ENCODE measurements at places on chromosomes 13 and 19.

- DNase-seq: no peak
Observed at GRCh38 chr19:50230379-50231351, 27.2 kb downstream of the MYH14 start.

DNA sequence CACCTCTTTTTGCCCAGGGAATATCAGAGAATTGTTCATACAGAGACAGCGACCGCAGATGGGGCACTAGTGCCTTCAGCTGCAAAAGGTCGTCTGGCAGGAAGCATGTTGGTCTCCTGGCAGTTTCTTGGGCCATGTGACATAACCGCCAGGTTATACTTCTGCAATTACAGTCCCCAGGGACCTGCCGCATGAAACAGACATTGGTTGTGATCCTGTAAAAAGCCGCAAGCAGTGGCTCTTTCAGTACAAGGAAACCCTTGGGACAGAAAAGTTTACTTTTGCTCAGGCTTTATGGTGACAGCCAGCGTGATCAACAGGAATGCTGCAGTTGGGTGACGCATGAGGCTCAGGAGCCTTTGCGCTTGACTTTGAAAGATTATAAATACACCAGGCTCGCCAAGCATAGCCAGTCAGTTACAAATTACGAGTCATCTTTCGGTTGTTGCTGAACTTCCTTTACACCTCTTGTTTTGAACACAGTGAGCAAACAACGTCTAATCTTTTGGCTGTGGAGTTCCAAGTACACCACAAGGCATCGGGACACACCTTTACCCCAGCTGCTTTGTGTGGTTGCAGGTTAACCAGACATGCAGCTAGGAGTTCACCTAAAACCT is 50.5 kb upstream of the UBE2L5 start:
- DNase-seq: no peak

DNA sequence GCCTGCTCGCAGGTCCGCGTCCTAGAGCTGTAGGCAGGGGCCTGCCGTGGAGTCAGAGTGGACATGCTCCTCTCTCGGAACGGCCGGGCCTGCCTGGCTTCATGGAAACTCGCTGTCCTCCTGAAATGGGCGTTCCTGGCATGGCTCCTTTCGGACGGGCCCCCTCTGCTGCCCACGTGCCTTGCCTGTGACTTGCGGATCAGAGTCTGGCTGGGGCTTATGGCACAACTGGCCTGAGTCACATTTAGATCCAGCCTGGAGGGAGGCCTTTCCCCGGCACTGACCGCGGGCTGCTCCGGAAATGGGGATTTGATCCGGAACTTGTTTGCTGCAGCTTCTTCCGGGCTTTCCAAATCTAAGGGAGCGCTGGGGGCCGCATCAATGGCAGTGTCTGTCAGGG is 28.1 kb downstream of the THSD1 start:
- DNase-seq: no peak

GRCh38 chr19:3664879-3665642 is 35.2 kb downstream of the PIP5K1C start:
- DNase-seq: no peak

GRCh38 chr13:81800433-81800832 is 1459.5 kb upstream of the SPRY2 start:
- DNase-seq: no peak

DNA sequence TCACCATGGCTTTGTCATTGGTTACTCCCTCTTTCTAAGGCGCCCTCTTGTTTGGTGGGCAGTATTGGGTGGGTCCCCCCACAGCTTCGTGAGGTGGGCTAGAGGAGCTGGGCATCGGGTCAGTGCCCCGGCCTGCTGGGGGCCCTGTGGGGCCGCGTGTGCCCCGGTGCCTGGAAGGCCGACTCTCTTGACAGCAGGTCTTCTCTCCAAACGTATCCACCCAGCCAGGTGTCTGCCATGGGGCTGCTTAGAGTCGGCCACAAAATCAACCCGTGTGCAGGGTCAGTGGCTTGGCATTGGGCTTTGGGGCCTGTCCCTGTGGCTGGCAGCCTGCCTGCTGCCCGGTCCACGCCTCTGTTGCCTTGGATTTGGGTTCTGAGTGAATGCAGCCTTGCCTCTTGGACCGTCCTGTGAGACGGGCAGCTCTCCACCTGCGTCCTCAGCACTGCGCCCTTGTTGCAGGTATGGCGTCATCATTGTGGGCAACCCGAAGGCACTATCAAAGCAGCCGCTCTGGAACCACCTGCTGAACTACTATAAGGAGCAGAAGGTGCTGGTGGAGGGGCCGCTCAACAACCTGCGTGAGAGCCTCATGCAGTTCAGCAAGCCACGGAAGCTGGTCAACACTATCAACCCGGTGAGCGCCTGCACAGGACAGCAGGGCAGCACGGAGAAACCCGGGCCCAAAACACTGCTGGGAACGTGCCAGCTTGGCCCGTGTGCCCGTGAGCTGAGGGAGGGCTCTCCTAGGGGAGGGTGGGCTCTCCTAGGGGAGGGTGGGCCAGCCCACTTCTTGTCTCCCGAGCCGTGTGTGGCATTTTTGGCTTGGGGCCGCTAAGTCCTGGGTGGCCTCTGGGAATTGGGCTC is 31.4 kb downstream of the UPF1 start:
- no peak for DNase-seq

DNA sequence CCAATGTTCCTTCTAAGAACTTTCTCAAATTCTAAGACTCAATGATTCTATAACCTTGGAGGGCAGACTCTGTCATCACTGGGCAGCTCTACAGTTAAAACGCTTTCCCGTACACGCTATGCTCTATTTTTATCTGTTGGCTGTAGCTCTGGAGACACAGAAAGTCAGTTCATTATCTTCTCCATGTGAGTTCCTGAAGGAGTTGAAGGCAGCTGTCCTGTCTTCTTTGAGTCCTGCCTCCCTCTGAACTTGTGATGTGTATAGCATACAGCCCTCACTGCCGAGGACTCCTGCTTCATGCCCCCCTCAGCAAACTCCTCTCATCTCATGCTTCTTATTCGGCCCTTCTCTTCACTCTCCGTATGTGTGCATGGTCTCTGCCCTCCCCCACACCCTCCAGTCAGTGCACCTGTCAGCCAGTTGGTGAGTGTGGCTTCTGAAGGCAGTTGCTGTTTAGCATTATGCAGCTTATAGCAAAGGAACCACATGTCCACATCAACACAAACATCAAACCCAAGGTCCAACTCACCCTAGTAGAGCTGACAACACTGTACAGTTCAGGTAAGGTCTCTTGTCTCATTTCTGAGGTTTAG is 504.9 kb downstream of the DIAPH3 start:
- DNase-seq: no peak

GRCh38 chr19:17648097-17648660 is 40.0 kb downstream of the UNC13A start:
- DNase-seq: no peak

GRCh38 chr19:7926021-7926726 is at the start of gene CTXN1:
Gene CTXN1 (minus strand): TSS chr19:7926135. CDS start chr19:7925538, 597 bp downstream.
- no peak for DNase-seq

- DNase-seq: no peak
Observed at GRCh38 chr13:46683676-46684260, 113.2 kb downstream of the ESD start.

DNA sequence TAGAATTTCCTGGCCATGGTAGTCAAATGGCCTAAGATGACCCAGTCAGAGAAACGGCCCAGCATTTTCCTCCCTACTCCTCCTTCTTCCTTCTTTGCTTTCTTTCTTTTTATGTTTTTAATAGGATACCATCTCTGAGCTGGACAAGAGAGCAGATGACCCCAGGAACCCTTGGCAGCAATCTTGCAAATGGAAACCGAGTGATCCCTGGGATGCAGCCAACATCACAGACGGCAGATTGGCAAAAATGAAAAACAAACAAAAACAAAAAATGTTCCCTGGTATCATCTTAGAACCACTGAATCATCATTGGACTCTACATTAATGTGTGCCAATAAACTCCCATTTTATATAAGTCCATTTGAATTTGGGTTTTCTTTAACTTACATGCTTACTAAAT is 424.4 kb downstream of the FGF14 start:
- no peak for DNase-seq

- DNase-seq: no peak
Observed at GRCh38 chr13:113635048-113635420, 23.0 kb downstream of the ATP4B start.

GRCh38 chr13:72462726-72463125 is 264.7 kb downstream of the MZT1 start:
- DNase-seq: no peak

GRCh38 chr13:26977541-26977940 is 194.1 kb downstream of the USP12 start:
- no peak for DNase-seq

DNA sequence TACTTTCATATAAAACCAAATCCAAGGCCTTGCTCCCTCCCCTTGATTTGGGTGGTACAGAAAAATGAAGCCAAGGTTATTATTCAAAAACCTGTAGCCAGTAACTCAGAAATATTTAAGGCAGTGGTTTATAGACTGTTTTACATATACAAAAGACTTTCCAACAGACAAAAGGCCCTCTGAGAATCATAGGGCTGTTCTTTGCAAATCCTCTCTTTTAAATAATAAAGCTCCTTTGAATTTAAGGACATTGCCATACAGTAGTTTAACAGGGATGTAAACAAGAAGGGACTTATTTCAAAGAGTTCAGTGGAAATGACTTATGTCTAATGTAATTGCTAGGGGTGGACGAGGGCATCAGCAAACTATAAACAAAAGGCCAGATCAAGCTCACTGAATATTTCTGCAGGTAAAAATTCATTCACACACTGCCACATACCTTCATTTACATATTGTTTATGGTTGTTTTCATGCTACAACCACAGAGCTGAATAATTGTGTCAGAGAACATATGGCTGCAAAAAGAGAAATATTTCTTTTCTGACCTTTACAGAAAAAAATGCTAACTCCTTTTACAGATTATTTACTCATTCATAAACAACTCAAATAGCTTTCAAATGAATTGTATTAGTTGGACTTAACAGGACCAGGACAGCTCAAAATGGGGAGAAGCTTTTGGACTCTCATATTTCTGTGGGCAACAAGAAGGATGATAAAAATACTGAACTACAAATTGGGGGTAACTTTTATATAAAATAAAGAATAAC is 665.6 kb downstream of the SLITRK1 start:
- no peak for DNase-seq

DNA sequence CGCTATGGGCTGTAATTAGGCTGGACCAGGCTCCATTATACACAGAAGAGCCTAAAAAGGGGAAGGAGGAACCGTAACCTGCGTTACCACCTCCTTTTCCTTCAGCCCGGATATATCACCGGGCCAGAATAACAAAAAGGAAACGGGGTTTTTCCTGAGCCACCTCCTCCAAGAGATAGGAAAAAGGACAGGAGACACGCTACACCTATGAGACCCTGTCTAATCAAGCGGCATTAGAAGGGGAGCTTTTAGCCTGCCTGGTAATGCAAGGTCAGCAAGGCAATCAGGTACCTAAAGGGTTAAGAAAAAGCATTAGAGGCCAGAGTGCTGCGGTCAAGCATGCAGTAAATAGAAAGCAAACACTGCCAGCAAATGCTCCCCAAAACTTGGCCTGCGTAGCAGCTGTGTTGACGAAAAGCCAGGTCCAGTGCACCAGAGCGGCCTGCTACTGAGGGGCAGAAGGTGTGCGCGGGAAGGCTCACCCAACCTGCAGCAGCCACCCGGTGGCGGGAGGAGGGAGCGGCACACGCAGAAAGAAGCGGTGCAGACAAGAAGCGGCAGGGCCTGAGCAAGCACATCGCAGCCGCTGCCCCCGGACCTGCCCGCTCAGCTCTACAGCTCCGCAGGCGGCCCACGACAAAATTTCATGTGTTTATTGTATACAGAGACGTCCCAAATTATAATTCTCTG is 1466.1 kb downstream of the UQCRFS1 start:
- DNase-seq: no peak

All from putamen (tissue), 1 donor.